Upper lobe of left lung (tissue), 6 donors: ENCODE measurements at places on chromosomes 5 and 9. TPM values are rescaled to one million over a fixed set of nuclear protein-coding genes. Genes with fewer than 3 reads are reported as not detected.

Gene MYMK
- not detected for total RNA-seq

Gene RNF224
- not detected for total RNA-seq

Gene CDH6
- 3.6 TPM for total RNA-seq

Gene NR6A1
- total RNA-seq: 18.2 TPM

Gene EDIL3
- total RNA-seq: 40.1 TPM

Gene PCDHGA1
- total RNA-seq: 0.51 TPM

Gene PNPLA7
- total RNA-seq: 8.6 TPM

Gene PCDHGA11
- 2.0 TPM for total RNA-seq

Gene LCN12
- not detected for total RNA-seq

Gene UGT3A1
- total RNA-seq: not detected

Gene FBLL1
- 0.33 TPM for total RNA-seq

Gene DRD1
- 0.81 TPM for total RNA-seq

Gene C8G
- 1.8 TPM for total RNA-seq

Gene PRLR
- total RNA-seq: not detected

Gene ADAMTS19
- total RNA-seq: not detected

Gene GLDC
- not detected for total RNA-seq

Gene GABRA6
- not detected for total RNA-seq
